ENCODE measurements at places on chromosomes 3 and 15.
A peak's percentile ranks its signal among the peaks of the same experiment; 100 is the strongest.

DNA sequence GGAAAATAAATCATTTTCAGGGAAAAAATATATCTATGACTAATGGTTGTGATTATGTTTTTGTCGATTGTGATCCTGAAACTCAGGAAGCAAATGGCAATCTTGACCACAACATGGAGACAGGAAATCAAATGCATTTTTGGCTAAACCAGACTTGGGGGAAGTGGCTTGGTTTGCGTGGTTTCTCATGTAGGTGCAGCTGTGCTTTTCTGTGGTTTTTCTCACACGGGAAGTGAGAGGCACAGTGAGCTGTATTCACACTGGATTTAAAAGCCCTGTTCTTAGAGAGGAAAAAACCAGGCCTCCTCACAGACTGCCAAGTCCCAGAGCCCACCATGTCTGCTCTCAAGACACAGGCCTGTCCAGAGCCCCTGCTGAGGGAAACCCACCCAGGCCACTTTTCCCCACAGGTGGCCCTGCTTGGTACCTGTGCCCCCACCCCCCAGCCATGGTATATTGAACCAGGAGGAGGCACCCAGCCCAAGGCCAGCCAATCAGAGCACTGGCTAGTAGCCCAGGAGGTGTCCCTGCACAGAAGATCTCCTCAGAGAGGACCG lies 46.1 kb downstream of the BTD start:
- peak overlapping the region; percentile 95 for H3K27ac ChIP-seq
- no peaks in the 10 kb centered on the region for H3K27me3 ChIP-seq

GRCh38 chr3:32399030-32399620 lies 7.5 kb downstream of the CMTM7 start:
- DNase-seq: peak; percentile 61
- no peak overlapping the region for H3K27ac ChIP-seq
- H3K4me1 ChIP-seq: peaks cover 10% of the 10 kb centered on the region
- no peaks in the 10 kb centered on the region for H3K27me3 ChIP-seq

GRCh38 chr15:51375966-51376640 lies 34.6 kb downstream of the GLDN start:
- no peak overlapping the region for H3K27ac ChIP-seq
- peak; percentile 73 for DNase-seq

- H3K27me3 ChIP-seq: no peaks in the 10 kb centered on the region
- DNase-seq: no peak
- no peaks in the 10 kb centered on the region for H3K36me3 ChIP-seq
- no peak overlapping the region for H3K27ac ChIP-seq
- H3K4me3 ChIP-seq: no peak overlapping the region
Measured at GRCh38 chr3:27141668-27142067, 227.5 kb downstream of the NEK10 start.

- H3K27me3 ChIP-seq: no peaks in the 10 kb centered on the region
- H3K4me3 ChIP-seq: no peak overlapping the region
- H3K4me1 ChIP-seq: no peaks in the 10 kb centered on the region
- no peak overlapping the region for H3K27ac ChIP-seq
- H3K36me3 ChIP-seq: no peaks in the 10 kb centered on the region
- DNase-seq: no peak
Measured at GRCh38 chr3:133478624-133479023, 78.8 kb downstream of the BFSP2 start.

DNA sequence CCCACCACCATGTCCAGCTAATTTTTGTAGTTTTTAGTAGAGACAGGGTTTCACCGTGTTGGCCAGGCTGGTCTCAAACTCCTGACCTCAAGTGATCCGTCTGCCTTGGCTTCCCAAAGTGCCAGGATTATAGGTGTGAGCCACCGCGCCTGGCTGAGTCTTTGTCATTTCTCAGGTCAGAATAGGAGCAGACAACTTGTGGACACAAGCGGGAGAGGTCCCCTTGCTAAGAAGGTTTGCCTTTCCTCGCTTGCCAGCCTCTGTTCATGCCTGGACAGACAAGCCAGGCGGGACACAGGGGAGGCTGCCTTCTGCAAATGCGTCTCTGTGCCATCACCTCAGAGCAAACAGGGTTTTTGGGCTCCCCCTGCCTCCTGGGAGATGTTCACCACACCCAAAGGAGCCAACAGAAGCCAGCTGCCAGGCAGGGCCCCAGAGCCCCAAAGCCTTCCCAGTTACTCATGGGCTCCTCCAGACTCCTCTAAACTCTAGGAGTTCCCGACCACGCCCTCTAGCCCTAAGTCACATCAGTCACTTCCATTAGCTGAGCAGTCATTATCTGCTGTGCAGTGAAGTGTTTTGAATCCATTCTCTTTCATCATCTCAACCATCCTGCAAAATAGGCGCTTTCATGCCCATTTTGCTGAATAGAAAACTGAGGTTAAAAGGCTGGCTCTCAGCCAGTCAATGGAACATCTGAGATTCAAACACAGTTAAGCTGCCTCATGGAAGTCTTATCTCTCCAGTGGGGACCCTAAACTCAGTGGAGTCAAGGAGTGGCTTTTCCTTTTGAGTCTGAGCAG lies 245.0 kb downstream of the UACA start:
- H3K27ac ChIP-seq: no peak overlapping the region
- no peak for DNase-seq
- H3K4me1 ChIP-seq: no peaks in the 10 kb centered on the region
- H3K36me3 ChIP-seq: no peaks in the 10 kb centered on the region
- no peak overlapping the region for H3K4me3 ChIP-seq
- peaks cover 97% of the 10 kb centered on the region for H3K27me3 ChIP-seq

DNA sequence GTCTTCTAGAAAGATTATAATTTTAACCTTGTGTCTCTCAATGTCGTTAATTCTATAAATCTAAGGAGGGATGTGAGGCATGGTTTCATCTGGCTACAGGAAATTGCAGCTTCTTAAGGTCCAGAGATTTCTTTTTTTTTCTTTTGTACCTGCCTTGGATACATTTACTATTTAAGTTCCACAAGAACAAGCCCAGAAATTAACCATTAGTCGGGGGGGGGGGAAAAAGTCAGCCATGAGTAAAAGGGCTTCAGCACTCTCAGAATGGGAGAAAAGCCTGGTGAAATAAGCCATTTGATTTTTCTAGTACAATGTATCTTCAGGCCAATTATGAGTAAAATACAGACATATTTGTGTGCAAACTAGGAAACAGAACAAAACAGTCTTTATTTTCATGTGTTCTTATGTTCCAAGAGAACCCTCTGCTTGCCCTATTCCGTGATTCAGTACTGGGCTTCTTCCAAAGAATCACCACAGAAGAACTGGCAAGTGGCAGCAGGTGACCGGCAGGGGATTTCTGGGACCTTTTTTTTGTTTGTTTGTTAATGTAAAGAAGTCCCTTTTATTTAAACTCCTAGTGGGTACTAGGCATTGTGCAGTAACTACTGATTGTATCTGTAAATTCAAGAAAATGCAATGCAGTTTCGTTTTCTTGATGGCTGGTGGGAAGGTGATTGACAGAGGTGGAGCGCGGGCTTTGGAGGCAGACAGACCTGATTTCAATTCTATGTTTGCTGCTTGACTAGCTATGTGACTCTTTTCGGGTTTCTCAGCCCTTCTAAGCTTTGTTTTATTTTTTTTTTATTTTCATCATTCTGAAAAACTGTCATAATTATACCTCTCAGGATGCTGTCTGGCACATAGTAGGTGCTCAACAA lies 82.5 kb downstream of the PEX5L start:
- no peak overlapping the region for H3K4me3 ChIP-seq
- DNase-seq: no peak
- no peak overlapping the region for H3K27ac ChIP-seq
- H3K27me3 ChIP-seq: no peaks in the 10 kb centered on the region

GRCh38 chr15:81265256-81265943 lies 58.5 kb downstream of the STARD5 start:
- no peak for DNase-seq
- H3K27me3 ChIP-seq: peaks cover 51% of the 10 kb centered on the region
- H3K4me3 ChIP-seq: no peak overlapping the region
- no peaks in the 10 kb centered on the region for H3K36me3 ChIP-seq
- peaks cover 4% of the 10 kb centered on the region for H3K4me1 ChIP-seq

- H3K27ac ChIP-seq: no peak overlapping the region
- no peaks in the 10 kb centered on the region for H3K27me3 ChIP-seq
- no peak for DNase-seq
- peaks cover 12% of the 10 kb centered on the region for H3K36me3 ChIP-seq
Measured at GRCh38 chr3:41898631-41899030, 63.3 kb downstream of the ULK4 start.

DNA sequence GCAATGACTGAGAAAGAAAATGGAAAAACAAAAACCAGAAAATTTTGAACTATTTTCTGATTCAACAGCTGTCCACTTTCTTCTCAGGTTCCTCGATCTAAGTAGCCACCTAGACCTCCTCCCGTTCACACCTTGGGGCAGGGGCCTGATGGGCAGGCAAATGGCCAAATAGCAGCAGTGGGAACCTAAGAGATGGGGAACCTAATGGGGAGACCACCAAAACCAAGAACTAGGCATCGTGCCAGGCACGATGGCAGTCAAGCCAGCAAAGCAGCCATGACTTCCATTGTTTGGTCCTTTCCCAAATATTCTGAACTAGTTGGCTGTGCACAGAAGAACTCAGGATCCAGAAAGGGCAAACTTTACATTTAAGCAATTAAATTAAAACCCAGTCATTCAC lies 57.1 kb downstream of the CAPN7 start:
- DNase-seq: no peak
- H3K27ac ChIP-seq: no peak overlapping the region
- H3K4me1 ChIP-seq: no peaks in the 10 kb centered on the region
- H3K36me3 ChIP-seq: peaks cover 67% of the 10 kb centered on the region
- no peaks in the 10 kb centered on the region for H3K27me3 ChIP-seq
- no peak overlapping the region for H3K4me3 ChIP-seq
